HFF-Myc (cell line): ENCODE measurements at places on chromosomes 12 and 14.

DNA sequence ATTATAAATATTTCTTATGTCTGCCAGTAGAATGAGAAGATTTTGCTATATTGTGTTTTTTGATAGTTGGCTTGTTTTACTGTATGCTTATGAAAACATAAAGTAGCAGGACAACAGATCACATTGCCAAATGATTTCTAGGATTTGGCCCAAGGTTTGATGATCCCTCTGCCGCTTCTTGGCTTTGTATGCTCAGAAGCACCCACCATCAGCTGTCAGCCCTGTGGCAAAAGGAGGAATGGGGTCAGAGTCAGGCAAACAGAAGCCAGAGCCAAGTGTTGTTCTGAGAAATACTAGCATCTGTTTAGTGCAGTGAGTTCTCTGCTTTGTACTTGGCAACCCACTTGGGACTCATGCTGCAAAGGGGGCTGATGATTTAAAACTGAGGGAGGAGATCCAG, 152.2 kb downstream of the PDE3A start:
- DNase-seq, result no peak

- DNase-seq, result no peak
These were observed 75.1 kb downstream of the GLT1D1 start for GRCh38 chr12:128928361-128928760.

DNA sequence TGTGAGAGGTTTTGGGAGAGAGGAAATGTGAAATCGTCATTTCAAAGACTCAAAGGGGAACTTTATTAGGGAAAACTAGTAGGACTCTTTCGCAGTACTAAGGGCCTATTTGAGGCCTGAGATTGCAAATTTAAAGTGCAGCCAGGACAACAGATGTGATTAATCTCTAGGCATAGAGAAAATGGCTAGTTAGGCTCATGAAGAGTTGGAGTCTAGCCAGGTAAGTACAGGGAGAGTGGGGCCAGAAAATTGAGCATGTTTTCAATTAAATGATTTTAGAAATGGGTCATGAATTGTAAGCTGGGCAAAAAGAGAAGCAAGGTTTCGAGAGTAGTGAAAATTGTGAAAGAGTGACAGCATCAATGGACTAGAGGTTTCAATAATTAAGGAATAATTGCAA, 91.9 kb upstream of the LMNTD1 start:
- DNase-seq, result no peak

DNA sequence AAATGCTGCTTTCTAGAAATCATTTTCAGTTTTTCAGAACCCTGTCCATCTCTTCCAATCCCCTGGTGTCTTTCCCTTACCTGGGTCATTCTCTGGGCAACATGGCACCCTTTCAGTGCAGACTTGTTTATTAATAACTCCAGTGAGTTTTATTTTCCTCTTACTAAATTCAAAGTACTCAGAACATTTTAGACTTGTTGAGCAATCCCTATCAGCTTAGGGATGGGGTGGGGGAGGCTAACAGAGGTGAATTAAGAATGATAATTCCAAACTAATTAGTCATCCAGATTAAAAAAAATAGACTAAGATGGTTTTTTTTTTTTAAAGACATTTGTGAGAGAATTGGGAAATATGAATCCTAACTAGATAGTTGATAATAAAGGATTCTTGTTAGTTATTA, 10.7 kb downstream of the GPRC5A start:
- DNase-seq, result no peak

GRCh38 chr12:96571101-96571862, 81.9 kb downstream of the CFAP54 start:
- DNase-seq, result no peak

DNA sequence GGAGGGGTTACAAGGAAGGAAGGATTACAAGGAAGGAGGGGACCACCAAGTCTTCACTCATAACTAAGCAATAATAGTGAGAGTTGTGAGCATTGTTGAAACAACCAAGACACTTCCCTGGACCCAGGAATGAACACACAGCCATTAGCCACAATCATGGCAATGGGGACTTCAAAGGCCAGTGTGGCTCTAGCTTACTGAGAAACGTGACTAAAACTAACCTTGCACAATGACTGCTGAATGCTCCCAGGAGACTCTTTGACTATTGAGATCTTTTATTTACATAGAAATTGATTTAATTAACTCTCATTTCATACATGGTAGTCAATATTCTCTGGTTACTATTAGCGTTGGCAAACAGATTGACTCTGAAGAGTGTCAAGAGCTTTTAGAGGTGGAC, 263.0 kb upstream of the SOX5 start:
- DNase-seq, result no peak

GRCh38 chr14:73613419-73613963, 1.2 kb downstream of the ACOT6 start:
- DNase-seq, result no peak

GRCh38 chr14:41875116-41875515, 268.4 kb downstream of the LRFN5 start:
- no peak for DNase-seq

DNA sequence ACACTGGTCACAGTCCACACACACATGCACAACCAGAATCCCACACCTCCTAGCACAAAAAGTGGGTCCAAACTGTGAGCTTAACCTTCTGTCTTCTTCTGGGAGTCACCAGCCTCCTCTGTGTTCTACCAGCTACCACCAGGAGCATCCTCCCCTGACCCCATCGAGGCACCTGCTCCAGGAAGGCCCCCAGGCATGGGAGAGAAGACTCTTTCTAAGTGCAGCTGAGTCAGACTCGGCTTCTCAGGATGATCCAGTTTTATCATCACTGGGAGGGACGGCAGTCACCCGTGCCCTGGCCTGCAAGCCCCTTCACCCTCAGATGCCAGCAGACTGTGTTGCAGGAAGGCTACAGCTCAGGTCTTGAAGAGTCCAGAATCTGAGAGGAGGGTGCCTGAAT, 7.9 kb upstream of the ENDOU start:
- no peak for DNase-seq

- DNase-seq, result no peak
These were observed 102.5 kb upstream of the SSTR1 start for GRCh38 chr14:38105106-38105702.

- no peak for DNase-seq
These were observed 407.5 kb downstream of the PCNX1 start for GRCh38 chr14:71314717-71315116.

GRCh38 chr14:71497645-71498086, 434.6 kb upstream of the RGS6 start:
- DNase-seq, result no peak
